ENCODE measurements at places on chromosomes 5 and 9.

- DNase-seq: peak; percentile 97
Observed at GRCh38 chr5:122129306-122129705, at the start of gene ZNF474. ZNF474 (plus strand) TSS chr5:122129546; CDS start chr5:122151991, 22,445 bp downstream.

DNA sequence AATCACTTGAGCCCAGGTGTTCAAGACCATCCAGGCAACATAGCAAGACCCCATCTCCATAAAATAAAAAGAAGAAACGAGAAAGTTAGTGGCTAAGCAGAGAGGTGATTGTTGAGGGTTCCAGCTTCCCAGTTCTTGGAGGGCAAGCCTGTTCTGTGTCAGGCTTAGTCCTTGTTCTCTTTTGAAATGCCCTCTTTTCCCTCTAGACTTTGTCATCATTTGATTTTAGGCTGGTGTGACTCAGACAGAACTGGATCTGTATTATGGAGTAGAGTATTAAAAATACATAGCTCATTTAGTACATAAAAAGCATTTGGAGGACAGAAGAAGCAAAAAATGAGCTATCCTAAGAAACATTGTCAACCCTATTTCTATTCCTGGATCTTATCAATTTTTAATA, 159.4 kb downstream of the CD180 start:
- no peak for DNase-seq

GRCh38 chr5:145780982-145781381, 54.2 kb downstream of the PRELID2 start:
- DNase-seq: no peak

DNA sequence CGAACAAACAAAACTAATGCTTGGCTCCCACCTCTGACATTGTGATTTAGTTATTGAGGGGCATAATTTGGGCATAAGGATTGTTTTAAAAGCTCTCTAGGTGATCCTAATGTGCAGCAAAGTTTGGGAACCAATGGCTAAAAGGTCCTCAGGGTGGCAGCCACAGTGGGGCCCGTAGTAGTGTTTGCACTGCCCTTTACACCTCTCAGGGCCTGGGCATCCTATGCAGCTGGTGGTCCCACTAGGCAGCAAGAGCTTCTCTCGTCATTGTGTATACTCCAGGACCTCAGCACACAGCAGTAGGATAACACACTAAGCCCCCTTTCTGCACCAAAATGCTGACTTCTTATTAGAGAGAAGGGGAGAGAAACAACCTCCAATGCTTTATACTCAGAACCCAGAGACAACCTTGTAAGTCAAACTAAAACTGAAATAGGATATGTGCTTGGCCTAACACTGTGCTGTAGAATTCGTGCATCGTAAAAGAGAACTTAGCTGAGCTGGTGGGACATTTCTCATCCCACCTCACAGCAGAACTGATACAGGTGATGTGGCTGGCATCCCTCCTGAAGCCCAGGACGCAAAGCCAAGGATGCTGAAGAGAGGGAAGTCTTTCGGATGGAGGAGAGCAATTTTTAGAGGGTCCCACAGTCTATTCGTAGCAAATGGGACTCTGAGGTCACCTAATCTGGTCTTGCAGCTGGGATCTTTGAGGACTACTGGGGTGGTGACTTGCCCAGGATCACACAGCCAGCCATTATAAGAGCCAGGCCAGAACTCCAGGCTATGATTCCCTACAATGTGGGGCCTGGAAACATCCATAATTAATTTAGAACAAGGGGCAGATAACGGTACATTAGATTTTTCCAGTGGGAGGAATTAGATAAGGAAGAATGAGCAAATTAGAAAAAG, 1.2 kb downstream of the GLRX start:
- no peak for DNase-seq

GRCh38 chr5:45038366-45038987, 229.7 kb downstream of the MRPS30 start:
- peak; percentile 33 for DNase-seq

DNA sequence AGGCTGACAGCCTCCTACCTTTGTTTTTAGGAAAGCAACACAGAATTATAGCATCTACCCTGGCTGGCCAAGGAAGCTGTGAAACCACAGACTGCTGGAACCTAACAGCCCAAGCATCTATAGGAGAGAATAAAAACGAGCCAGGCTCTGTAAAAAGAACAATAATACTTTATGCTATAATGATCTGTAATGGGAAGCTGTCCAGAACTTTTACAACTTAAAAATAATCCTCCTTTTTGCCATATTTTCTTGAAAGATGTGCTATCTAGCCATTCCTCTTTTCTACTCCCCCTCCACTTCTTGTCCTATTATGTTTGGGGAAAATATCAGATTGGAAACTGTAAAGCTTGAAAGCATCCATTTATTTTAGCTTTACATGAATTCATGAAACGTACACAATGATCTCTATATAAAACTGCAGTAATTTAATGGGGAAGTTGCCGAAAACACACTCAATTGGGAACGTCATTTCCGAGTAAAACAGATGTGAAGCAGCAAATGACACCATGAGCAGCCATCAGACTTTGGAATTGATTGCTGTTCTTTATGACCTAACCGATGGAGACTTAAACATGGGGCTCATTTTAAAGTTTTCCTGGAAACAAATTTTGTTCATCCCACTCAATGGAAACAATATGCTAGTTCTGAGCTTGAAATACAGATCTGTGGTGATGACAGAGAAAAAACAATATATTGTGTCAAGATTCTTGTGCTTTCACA, 450.3 kb upstream of the CLINT1 start:
- DNase-seq: no peak

DNA sequence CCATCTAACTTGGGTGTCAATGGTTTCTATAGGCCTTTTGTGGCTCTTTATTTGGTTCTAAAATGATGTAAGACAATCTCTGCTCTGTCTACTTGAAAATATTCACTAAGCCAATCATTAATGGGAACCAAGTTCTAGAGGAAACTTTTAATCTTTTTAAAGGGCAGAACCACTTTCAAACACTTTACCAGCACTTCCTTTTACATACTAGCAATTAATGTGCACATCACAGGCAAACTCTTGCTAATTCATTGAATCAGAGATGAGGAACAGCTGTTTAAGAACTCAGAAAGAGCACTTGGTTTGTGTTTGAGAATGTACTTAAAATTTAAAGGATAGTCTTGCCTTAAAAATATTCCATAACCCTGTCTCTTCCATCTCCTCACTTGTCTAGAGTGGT, 83.4 kb downstream of the PAPPA start:
- DNase-seq: no peak

- peak; percentile 22 for DNase-seq
Observed at GRCh38 chr9:136031741-136032730, 63.1 kb downstream of the NACC2 start.

DNA sequence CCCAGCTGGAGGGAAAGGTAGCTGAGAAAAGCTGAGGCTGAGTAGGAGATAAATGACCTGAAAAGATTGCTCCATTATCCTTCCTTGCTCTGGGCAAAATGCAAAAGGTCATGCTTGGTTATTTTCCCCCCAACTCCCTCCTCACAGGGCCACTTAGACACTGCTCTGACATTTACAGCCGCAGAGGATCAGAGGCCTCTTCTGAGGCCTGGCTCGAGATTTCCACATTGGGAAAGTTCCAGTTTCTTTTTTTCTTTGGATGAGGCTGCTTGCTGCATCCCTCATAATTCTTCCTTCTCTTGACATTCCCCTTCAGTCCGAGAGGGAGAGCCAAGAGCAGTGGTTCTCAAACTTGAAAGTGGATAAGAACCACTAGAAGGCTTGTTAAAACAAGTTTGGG, 60.1 kb upstream of the HSPA9 start:
- DNase-seq: no peak

- no peak for DNase-seq
Observed at GRCh38 chr9:37343724-37344123, 78.8 kb upstream of the GRHPR start.

GRCh38 chr5:16757989-16758501, 141.2 kb upstream of the RETREG1 start:
- DNase-seq: no peak

GRCh38 chr9:84620338-84620737, 49.2 kb upstream of the NTRK2 start:
- DNase-seq: no peak

DNA sequence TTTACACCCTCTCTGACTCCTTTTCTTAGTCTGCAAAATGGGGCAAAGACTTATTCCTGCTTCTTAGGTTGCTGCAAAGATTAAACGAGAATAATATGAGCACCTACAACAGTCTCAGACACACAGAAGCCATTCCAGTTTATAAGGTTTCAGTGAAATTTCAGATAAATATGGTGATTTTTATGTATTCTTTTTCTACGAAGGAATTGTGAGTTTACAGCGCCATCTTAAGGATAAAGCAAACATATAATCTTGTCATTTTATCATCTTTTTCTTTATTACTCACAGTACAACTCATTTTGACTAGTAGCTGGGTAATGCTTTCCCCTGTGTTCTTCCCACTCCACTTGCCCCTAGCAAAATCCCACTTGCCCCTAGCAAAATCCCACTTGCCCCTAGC, 29.2 kb upstream of the SMC5 start:
- DNase-seq: peak; percentile 64

- DNase-seq: no peak
Observed at GRCh38 chr9:136640171-136641111, 22.3 kb upstream of the EGFL7 start.

- peak; percentile 35 for DNase-seq
Observed at GRCh38 chr5:1737790-1738405, 61.7 kb downstream of the MRPL36 start.

GRCh38 chr5:76723266-76723665, 7.3 kb downstream of the F2R start:
- no peak for DNase-seq

DNA sequence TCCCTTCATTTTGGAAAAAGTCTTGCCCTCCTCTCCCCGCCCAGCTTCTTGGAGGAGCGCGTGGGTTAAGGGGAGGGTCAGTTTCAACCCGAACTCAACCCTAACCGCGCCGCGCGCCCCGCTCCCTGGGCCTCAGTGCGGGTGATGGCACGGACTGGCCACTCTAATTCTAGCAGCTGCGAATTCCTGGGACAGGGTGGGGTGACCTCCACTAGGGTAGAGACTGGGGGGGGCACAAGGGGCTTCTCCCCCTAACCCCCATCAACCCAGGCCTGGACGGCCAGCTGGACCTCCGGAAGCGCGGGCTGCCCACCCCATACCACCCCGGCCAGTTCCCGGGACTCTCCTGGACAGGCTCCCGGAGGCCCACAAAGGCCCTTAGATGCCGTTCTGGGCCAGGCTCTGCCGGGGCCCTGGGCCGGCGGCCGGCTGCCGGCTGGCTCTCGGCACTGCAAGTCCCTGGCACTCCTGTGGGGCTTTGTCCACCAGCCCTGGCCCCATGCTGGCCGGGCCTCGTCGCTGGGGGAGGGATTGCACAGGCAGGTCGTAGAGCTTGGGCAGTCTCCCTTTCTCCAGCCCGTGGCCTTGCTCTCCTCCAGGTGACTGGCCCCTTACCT, 7.2 kb upstream of the PSD2 start:
- no peak for DNase-seq

DNA sequence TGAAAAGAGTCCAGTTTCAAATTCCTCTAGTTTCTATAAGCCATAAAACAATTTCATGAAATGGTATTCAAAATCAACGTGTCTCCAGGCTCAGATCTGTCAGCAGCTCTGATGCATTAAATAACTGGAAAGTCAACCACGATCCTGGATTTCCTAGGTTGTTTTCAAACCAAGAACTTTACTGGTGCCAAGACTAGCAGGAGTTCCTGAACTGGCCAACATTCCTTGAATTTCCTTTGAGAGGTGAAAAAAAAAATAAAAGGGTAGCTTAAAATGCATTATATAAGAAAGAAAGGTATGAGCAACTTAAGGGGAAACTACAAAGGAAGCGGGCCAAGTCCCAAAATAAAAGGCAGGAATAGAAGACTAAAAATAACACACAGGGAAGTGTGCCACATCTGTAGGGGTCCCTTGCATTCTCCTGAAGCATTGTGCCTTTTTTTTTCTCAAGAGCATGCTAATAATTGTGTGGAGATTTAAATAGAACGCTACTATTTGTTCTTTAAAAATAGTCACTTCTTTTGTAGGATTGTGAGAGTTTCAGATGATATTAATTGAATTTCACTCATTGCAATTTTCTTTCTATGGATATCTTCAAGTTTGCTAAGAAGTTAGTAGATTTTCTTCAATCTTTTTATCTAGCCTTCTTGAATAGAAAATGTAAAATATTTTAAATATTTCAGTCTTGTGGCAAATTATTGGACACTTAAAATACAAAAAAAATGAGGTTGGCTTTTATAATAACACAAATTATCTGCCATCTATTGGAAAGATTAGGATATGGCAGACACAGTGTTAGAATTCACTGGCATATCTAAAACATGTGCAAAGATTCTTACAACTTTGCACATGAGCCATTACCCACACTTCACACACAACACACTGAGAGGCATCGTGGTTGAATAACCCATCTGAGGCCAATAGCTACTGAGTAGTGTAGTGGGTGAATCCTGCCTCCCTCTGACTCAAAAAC, 15.3 kb downstream of the ESM1 start:
- no peak for DNase-seq

DNA sequence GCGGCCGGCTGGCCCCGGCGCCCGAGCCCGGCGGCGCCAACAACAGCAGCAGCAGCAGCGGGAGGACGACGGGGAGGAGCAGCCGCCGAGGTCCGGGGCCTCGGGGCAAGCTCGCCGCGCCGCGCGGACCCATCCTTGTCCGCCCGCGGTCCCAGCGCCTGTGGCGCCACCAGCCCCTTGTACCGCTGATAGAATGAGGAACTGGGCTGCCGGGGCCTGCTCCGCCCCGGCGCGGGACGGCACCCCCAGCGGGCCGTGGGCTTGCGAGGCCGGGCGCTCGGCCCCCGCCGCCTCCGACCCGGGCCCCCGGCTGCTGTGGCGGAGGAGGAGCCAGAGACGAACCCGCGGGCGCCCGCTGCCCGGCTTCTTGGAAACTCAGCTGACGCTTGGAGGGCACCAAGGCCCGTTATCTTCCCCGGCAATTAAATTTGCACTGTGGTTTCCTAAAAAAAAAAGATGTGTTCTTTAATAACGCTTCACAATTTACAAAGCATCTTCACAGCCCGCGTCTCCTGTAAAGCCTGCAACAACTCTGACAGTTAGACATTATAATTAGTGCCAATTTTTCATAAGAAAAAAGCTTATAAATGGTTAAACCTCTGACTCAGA, at the start of gene ARSB:
Gene ARSB (minus strand): TSS at position 195 of the 609 bp plus-strand sequence. CDS start 62 bp downstream, at position 133.
- peak; percentile 29 for DNase-seq
